H7 (cell line): ENCODE measurements at places on chromosomes 16 and 17.

GRCh38 chr17:42529061-42529460 is 7.0 kb upstream of the NAGLU start:
- DNase-seq, result no peak

GRCh38 chr17:56717471-56717870 is 116.2 kb downstream of the C17orf67 start:
- DNase-seq, result no peak

- no peak for DNase-seq
Observed at GRCh38 chr16:76910931-76911330, 280.1 kb upstream of the MON1B start.

- DNase-seq, result no peak
Observed at GRCh38 chr16:46691726-46692125, 2.3 kb downstream of the ORC6 start.

DNA sequence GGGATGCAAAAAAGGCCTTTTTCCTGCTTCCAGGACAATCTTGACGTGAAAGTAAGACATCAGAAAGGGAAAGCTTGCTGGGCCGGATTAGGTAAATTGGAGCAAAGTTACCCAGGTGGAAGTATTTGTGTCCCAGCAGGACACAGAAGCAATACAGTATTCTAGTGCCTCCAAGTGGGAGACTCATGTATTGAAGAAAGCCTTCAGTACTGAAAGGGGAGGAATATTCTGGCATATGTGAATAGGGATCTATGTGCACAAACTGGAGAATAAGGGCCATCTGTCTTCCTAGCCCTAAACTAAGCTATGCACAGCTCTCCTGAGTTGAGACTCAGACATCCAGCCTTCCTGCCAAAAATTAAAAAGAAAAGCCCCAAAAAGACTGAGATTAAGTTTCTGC is 327.3 kb upstream of the CDH8 start:
- DNase-seq, result peak; percentile 32

GRCh38 chr17:67260170-67260987 is 15.4 kb upstream of the HELZ start:
- DNase-seq, result no peak

DNA sequence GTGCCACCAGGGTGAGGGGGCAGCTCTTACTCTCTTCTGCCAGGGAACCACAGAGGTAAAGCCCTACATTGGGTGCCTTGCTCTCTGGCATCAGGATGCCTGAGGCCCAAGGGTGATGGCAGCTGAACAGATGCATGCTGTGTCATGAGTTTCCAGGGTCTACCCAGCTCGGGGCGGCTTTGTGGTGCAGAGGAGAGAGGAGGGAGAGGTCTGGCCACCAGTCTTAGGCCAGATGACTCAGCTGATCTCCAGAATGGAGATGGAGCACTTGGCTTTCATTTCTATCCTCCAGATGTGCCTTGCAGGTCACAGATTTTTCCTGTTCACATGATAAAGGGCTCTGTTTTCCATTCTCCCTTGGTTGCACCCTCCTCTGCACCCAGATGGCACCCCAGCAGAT is 23.6 kb upstream of the USP22 start:
- DNase-seq, result no peak

GRCh38 chr16:70561623-70562022 is 38.0 kb downstream of the SF3B3 start:
- DNase-seq, result no peak

DNA sequence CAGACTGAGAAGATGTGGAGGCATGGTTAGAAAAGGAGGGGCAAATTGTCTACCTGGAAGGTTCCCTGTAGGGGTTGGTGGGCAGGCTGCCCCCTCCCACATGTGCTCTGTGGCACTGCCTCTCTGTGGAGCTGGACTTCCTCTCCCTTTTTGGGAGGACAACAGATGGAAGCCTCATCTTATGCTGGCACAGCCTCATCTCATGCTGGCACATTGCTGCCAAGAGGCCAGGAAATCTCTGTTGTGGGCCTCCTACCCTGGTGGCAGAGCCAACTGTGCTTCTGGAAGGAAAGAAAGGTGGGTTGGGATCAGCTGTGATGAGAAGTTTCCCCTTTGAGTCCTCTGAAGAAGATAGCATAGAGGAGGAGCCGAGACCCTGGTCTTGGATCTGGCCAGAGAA is 19.7 kb upstream of the BRD7 start:
- no peak for DNase-seq

GRCh38 chr17:74190154-74190553 is 13.3 kb upstream of the RPL38 start:
- DNase-seq, result peak; percentile 82

DNA sequence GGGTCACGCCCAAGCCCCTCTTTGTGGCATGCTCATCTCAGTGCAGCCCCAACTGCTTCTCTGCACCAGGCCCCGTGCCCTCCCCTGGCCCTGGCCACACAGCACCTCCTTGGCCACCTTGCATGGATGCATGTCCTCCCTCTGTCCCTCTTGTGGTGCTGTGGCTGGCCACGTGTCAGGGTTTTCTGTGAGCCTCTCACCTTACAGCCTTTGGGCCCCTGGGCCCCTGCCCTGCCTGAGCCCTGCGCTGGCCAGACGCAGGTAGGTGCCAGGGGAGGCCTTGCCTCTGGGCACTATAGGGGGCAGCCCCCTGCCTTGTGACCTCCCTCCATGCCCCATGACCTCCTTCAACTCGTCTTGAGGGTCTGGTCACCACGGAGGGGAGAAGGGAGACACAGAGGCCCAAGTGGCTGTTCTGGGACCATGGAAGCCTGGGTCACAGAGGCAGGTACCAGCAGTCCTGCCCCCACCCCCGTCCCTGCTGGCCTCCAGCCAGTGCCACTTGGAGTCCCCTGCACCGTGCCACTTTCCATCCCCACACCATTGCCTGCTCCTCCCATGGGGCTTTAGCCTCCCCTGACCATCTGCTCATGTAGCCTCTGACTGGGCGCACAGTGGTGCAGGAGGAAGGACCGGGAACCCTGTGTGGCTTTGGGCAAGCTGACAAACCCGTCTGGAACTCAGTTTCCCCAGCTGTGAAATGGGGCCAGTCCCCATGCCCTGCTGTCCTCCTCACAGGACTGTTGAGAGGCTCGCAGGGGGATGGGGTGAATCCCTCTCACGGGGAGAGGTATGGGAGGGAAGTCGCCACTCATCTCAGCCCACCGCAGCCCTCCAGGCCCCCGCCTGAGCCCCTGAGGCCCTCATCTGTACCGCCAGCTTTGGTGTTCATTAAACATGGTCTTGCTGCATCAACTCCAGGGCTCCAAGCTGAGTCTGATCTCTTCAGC is 11.5 kb upstream of the ATP6V0C start:
- DNase-seq, result no peak

- DNase-seq, result peak; percentile 28
Observed at GRCh38 chr16:14564323-14564722, 65.7 kb downstream of the PARN start.
